Activated T-cell treated with anti-CD3 and anti-CD28 coated beads, Interleukin-2, amount 50 U/mL, for 1 hour (primary cell): ENCODE measurements at places on chromosomes 1 and 21.
A peak's percentile ranks its signal among the peaks of the same experiment; 100 is the strongest.

- peak; percentile 78 for DNase-seq
These were observed 7.0 kb downstream of the EFNA3 start for GRCh38 chr1:155085504-155086127.

DNA sequence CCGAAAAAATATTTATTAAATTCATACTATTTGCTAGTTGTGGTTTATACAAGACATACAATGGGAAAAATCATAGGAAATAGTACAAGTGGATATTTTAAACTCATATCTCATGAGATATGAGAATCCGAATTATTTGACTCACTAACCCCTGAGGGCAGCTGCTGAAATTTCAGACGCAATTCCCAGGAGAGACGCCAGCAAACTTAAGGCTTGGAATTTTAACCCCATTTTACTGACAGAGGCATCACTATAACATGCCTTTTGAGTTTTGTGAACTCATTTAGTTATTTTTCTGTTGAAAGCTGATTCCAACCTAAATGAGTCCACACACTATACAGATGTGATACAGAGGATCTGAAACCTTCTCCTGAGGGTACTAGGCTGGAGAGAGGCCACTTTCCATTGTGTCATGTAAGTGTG lies 5.9 kb upstream of the MROH9 start:
- DNase-seq: no peak

DNA sequence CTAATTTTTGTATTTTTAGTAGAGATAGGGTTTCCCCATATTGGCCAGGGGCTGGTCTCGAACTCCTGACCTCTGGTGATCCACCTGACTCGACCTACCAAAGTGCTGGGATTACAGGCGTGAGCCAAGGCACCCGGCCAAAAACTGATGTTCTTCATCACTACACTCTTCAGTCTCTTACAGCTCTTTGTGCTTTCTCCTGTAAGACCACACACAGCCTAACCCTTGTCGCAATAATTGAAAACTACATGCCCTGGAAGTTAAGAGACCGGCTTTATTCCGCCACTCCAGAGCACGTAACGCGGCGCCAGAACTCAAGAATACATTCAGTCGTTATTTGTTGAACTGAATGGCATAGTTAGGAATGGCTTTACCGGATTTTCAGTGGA lies 552 bp downstream of the GPATCH4 start:
- DNase-seq: no peak

- no peak for DNase-seq
These were observed 56.0 kb downstream of the SASS6 start for GRCh38 chr1:100076744-100077143.

GRCh38 chr1:7549277-7550161 lies 221.6 kb upstream of the VAMP3 start:
- DNase-seq: no peak
